Fibroblast of lung (primary cell): ENCODE measurements at places on chromosomes 4 and X. TPM values are rescaled to one million over a fixed set of nuclear protein-coding genes. Genes with fewer than 3 reads are reported as not detected.

GRCh38 chr4:146072376-146072775 is 103.1 kb upstream of the LSM6 start:
- no peaks in the 10 kb centered on the region for H3K27me3 ChIP-seq
- DNase-seq: no peak
- no peak overlapping the region for H3K27ac ChIP-seq
- no peak overlapping the region for H3K4me3 ChIP-seq
- no peaks in the 10 kb centered on the region for H3K4me1 ChIP-seq

DNA sequence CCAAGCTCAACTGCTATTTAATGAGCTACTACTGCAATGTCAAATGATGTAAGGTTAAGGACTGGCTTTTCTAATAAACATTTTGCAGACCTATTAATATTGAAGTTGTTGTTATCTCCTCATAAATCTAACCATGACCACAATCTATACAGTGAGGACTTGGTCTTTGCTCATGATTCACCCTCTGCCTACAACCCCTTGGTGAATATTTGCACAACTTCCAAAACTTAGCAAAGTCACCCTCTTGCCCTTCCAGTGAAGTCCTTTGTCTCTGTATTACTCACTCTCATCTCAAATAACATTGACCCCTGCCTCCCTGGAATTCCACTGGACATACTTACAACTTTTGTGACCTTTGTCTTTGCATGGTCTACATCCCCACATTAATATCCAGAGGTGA is 204.5 kb downstream of the KCNIP4 start:
- no peak overlapping the region for H3K4me3 ChIP-seq
- no peaks in the 10 kb centered on the region for H3K36me3 ChIP-seq
- H3K4me1 ChIP-seq: no peaks in the 10 kb centered on the region
- H3K27ac ChIP-seq: no peak overlapping the region

CT45A6 gene
- not detected in 2 replicates for total RNA-seq

GRCh38 chr4:1192091-1192492 is 19.7 kb upstream of the SPON2 start:
- no peak overlapping the region for H3K4me3 ChIP-seq
- H3K27me3 ChIP-seq: no peaks in the 10 kb centered on the region
- H3K4me1 ChIP-seq: peaks cover 28% of the 10 kb centered on the region

DNA sequence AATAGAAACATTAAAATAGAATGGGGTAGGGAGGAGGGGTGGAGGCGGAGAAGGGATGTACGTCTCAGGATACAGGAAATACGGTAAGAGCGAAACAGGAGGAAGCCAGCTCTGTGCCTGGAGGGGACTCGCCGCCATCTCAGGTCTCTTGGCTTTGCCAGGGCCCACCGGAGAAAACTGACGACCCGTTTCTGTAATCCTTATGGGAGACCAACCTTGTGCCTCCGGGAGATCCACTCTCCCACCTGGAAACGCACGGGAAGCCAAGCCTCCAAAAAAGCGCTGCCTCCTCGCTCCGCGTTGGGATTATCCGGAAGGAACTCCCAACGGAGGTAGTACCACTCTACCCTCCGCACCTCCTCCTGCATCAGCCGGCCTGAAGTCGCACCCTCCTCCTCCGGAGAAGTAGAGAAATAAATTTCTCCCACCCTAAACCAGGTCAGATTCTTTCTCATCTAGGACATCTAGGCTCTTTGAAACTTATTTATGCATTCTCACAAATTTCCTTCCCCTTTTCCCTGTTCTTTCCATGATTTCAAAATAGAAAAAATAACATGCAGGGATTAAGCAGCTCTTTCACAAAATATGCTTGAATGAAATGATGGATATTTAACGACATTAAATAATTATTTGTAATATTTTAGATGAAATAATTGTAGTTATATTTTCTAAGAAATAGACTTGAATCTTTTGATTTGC is at the start of gene NBDY:
NBDY (plus strand) TSS at position 92 of the 699 bp plus-strand sequence; CDS start at position 203, 111 bp downstream.
- peak within 1 kb of the TSS; percentile 57 for H3K27ac ChIP-seq
- peak; percentile 56 for DNase-seq
- no peaks in the 10 kb centered on the region for H3K27me3 ChIP-seq
- H3K36me3 ChIP-seq: no peaks in the 10 kb centered on the region

DNA sequence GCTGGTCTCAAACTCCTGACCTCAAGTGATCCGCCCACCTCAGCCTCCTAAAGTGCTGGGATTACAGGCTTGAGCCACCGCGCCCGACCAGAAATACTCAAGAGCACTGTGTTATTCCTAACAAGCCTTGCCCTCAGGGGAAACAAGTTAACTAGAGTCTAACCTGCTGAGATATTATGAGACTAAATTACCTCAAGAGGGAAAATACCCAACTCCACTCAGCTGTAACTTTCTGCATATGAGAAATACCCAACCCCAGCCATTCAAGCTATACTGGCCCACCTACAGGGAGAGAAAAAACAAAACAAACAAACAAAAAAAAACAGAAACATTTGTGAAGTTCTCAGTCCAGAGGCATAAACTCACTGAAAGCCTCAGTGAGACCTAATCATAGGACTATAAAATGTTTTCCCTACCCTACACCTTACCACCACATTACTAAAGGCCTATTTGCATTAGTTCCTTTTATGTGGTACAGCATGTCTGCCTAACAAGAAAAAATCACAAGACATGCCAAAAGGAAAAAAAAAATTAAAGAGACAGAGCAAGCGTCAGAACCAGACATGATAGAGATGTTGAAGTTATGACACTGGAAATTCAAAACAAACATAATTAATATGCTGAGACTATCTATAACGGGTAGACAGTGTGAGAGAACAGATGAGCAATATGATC is 876.0 kb downstream of the FSTL5 start:
- no peak overlapping the region for H3K4me3 ChIP-seq
- no peaks in the 10 kb centered on the region for H3K27me3 ChIP-seq
- no peaks in the 10 kb centered on the region for H3K36me3 ChIP-seq
- no peak for DNase-seq

DNA sequence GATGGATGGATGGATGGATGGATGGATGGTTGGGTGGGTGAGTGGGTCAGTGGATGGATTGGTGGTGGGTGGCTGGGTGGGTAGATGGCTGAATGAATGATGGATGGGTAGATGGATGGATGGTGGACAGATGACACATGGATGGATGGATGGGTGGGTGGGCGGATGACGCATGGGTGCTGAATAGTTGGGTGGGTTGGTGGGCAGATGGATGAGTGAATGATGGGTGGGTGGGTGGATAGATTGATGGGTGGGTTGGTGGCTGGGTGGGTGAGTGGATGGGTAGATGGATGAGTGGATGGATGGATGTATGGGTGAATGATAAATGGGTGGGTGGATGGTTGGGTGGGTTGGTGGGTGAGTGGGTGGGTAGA is 69.9 kb upstream of the NKX1-1 start:
- H3K36me3 ChIP-seq: no peaks in the 10 kb centered on the region
- no peaks in the 10 kb centered on the region for H3K4me1 ChIP-seq
- DNase-seq: no peak
- peaks cover 9% of the 10 kb centered on the region for H3K27me3 ChIP-seq

GRCh38 chr4:8729408-8730149 is 137.0 kb downstream of the CPZ start:
- no peak overlapping the region for H3K27ac ChIP-seq
- no peak for DNase-seq
- no peaks in the 10 kb centered on the region for H3K27me3 ChIP-seq
- no peak overlapping the region for H3K4me3 ChIP-seq

SFRP2 gene
- under 0.01 and 1.8 TPM in 2 replicates for total RNA-seq

- H3K27me3 ChIP-seq: no peaks in the 10 kb centered on the region
- DNase-seq: no peak
- H3K27ac ChIP-seq: no peak overlapping the region
- no peak overlapping the region for H3K4me3 ChIP-seq
- no peaks in the 10 kb centered on the region for H3K4me1 ChIP-seq
Observed at GRCh38 chr4:117621673-117622072, 412.6 kb upstream of the NDST3 start.

DNA sequence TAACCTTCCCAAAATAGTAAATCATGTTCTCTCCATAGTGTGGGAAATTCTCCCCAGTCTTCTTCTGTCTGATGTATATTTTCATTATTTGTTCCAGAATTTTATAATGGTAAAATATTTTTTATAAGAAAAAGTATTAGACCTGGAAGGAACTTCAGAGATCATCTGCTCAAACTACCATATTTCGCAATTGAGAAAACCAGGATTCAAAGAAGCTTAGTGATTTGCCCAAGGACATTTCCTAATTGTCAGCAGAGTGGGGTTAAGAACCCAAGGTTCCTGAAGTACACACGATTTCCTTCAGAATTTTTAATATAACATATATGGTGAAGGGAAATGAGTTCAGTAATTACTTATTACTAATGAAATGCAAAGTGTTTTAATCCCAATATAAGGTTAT is 24.1 kb downstream of the OCIAD1 start:
- H3K36me3 ChIP-seq: peaks cover 8% of the 10 kb centered on the region
- H3K27me3 ChIP-seq: no peaks in the 10 kb centered on the region
- no peak overlapping the region for H3K4me3 ChIP-seq
- H3K4me1 ChIP-seq: no peaks in the 10 kb centered on the region
- no peak overlapping the region for H3K27ac ChIP-seq

RBM47 gene
- total RNA-seq: 1.8 and 2.3 TPM in 2 replicates

GRCh38 chr4:184347251-184348239 is 126.8 kb downstream of the IRF2 start:
- no peak overlapping the region for H3K27ac ChIP-seq
- H3K4me1 ChIP-seq: peaks cover 3% of the 10 kb centered on the region
- no peaks in the 10 kb centered on the region for H3K27me3 ChIP-seq
- no peaks in the 10 kb centered on the region for H3K36me3 ChIP-seq
- no peak overlapping the region for H3K4me3 ChIP-seq

MAGEA2 gene
- total RNA-seq: not detected in 2 replicates

DDX53 gene
- total RNA-seq: not detected in 2 replicates

DNA sequence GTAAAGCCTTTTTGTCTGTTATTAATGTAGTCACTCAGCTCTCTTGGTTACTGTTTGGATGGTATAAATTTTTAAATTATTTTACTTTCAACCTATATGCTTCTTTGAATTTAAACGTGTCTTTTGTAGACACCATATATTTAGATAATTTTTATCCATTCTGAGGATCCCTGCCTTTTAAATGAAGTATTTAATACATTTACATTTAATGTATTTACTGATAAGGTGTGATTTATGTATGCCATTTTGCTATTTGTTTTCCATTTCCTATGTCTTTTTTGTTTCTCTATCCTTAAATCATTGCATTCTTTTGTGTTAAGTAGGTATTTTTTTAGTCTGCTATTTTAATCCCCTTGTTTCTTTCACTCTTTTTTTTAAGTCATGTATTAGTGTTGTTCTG is 238.0 kb downstream of the RAB28 start:
- no peaks in the 10 kb centered on the region for H3K27me3 ChIP-seq
- no peak overlapping the region for H3K4me3 ChIP-seq
- no peaks in the 10 kb centered on the region for H3K36me3 ChIP-seq
- DNase-seq: no peak
- no peaks in the 10 kb centered on the region for H3K4me1 ChIP-seq

- H3K27me3 ChIP-seq: no peaks in the 10 kb centered on the region
- no peak overlapping the region for H3K27ac ChIP-seq
- H3K36me3 ChIP-seq: no peaks in the 10 kb centered on the region
- no peak overlapping the region for H3K4me3 ChIP-seq
- no peak for DNase-seq
- no peaks in the 10 kb centered on the region for H3K4me1 ChIP-seq
Observed at GRCh38 chr4:54016504-54016903, 47.9 kb downstream of the CHIC2 start.

GRCh38 chr4:25803720-25804225 is 59.0 kb downstream of the SEL1L3 start:
- H3K36me3 ChIP-seq: no peaks in the 10 kb centered on the region
- H3K27me3 ChIP-seq: no peaks in the 10 kb centered on the region
- DNase-seq: no peak
- H3K4me1 ChIP-seq: no peaks in the 10 kb centered on the region
- no peak overlapping the region for H3K4me3 ChIP-seq

- no peak for DNase-seq
- H3K27ac ChIP-seq: no peak overlapping the region
- no peaks in the 10 kb centered on the region for H3K4me1 ChIP-seq
- H3K27me3 ChIP-seq: no peaks in the 10 kb centered on the region
Observed at GRCh38 chr4:64417974-64418373, 8.7 kb upstream of the TECRL start.

ODAPH gene
- not detected in 2 replicates for total RNA-seq

HTN3 gene
- total RNA-seq: not detected in 2 replicates

DNA sequence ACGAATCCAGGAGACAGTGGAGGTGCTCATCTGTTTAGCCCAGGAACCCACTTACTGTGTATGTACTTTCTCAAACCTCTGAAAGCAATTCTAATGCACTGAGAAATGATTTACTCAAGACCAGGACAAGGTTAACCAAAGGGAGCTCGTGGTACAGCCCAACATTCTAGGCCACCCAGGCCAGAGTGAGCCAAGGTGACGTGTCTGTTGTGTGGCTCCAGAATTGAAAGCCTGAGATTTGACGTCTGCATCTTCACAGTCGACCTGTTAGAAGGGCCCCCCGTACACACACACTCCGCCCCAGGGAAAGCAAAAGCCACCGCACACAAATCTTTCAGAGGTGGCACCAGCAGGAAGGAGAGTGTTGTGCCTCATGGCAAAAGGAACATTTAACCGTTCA is 2.3 kb downstream of the MAP3K15 start:
- no peaks in the 10 kb centered on the region for H3K27me3 ChIP-seq
- H3K4me1 ChIP-seq: no peaks in the 10 kb centered on the region
- no peak overlapping the region for H3K4me3 ChIP-seq
- no peaks in the 10 kb centered on the region for H3K36me3 ChIP-seq
- no peak for DNase-seq

SRPK3 gene
- total RNA-seq: 0.51 and 0.83 TPM in 2 replicates

- peaks cover 3% of the 10 kb centered on the region for H3K4me1 ChIP-seq
- no peak overlapping the region for H3K4me3 ChIP-seq
- DNase-seq: peak; percentile 88
- no peaks in the 10 kb centered on the region for H3K36me3 ChIP-seq
- H3K27me3 ChIP-seq: no peaks in the 10 kb centered on the region
Observed at GRCh38 chr4:186781032-186781917, 57.6 kb upstream of the FAT1 start.

DNA sequence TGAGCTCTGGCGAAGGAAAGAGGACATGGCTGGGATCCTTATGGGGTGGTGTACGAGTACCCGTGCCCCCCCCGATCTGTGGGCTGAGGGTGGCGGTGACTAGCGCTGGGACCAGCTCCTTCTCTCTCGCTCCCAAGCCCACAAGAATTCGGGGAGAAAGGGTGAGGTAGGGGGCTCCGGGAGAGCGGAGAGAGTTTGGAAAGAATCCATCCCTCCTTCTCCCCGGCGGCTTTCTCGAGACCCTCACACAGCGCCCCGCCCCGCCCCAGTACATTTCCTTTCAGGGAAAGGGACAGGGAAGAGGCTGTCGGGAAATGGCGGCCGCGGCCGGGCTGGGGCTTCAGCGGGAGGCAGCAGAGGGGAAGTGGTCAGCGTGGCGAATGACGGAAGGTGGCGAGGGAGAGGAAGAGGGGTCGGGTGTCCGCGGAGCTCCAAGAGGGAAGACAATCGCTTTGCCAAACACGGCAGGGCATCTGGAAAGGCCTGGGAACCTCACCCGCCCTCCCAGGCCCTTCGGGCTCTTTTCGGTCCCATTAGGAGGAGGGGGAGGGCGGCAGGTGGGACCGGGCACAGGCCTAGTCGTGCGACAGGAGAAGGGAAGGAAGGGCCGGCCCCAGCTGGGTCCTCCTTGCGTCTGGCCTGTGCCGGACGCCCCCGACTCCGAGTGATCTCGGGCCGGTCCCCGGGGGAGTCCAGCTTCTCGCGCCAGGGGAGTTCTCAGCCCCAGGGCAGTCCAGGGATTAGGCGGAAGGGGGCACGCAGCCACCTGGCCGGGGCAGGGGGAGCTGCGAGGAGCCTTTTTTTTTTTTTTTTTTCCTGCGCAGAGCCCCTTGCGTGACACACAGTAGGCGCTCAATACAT is 10.2 kb downstream of the HNRNPH2 start:
- H3K4me1 ChIP-seq: no peaks in the 10 kb centered on the region
- H3K27ac ChIP-seq: peak overlapping the region; percentile 81
- peak overlapping the region; percentile 41 for H3K4me3 ChIP-seq
- peak; percentile 36 for DNase-seq
